ENCODE measurements at places on chromosomes 6 and 20.

DNA sequence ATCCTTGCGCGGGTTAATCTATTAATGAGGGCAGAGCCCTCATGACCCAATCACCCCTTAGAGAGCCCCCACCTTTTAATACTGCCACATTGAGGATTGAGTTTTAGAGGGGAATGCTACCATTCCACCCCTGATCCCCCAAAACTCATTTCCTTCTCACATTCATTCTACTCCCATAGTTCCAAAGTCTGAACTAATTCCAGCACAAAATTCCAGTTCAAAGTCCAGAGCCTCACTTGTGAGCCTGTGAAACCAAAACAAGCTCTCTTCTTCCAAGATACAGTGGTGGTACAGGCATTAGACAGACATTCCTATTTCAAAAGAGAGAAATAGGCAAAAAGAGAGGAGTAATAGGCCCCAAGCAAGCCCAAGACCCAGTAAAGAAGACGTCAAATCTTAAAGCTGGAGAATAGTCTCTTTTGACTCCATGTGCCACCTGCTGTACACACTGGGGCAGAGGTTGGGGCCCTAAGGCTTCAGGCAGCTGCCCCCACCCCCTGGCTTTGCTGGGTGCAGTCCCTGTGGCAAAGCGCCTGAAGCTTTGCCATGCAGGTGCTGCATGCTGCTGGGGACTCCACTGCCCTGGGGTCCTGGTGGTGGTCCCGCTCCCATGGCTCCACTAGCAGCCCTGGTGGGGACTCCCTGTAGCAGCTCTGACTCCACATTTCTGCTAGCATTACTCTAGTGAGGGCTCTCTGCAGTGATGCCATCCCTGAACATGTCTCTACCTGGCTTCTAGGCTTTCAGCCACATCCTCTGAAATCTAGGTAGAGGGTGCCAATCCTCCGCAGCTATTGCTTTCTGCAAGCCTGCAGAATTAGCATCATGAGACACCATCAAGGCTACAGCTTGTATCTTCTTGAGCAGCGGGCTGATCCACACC lies 41.3 kb downstream of the RSPH3 start:
- DNase-seq: no peak

GRCh38 chr20:1321654-1321939 lies 7.3 kb downstream of the SDCBP2 start:
- DNase-seq: no peak

GRCh38 chr6:62612471-62612870 lies 326.4 kb upstream of the KHDRBS2 start:
- DNase-seq: no peak

DNA sequence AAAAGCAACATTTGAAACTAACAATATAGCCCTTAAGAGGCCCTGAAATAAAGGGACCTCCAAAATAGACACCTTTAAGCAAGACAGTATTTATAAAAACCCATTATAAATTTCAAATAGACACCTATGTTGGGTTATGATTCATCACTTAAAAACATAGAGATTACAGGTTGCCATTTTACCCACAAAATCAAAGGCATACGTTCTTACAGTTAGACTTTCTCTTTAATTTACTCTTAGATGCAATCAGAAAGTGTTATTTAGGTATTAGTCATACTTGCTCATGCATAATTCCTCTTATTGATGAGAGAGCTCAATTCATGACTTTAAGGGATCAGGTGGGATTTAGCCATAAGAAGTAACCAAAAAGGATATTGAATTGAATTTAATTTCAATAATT lies 51.5 kb upstream of the TMEM200A start:
- no peak for DNase-seq

DNA sequence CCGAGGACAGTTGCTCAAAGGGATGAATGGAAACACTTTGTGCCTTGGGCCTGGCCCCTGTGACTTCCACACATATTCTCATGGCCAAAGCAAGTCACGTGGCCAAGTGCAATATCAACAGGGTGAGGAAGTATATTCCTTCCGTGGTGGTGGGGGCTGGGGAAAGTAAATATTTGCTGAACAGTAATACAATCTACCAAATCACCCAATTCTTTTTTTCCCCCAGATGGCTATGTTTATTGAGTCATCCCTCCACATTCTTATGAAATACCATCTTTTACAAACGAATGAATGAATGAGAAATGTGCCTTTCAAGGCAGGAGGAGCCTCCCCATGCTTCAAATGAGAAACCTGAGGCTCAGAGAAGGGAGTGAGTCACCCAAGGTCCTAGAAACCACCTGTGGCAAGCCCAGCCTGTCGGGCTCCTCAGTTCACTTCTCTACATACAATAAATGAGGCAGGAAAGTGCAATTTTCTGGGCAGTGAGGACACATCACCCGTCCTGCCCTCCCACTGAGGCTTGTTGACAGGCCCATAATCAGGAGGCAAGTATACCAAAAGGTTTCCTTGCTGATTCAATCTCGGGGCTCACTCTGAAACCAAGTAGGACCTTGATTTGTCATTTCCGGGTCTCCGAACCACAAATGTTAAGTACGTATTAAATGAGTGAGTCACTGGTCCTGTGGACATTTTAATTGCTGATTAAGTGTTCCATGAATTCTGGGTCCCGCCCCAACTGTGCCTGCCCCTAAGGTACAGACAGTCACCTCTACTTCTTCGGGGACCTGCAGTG lies 25.3 kb upstream of the TOP1 start:
- no peak for DNase-seq

GRCh38 chr6:1202201-1202600 lies 109.7 kb upstream of the FOXQ1 start:
- DNase-seq: peak; percentile 41

GRCh38 chr6:89237158-89237557 lies 20.0 kb upstream of the GABRR1 start:
- no peak for DNase-seq

GRCh38 chr6:25220857-25221256 lies 58.3 kb upstream of the CARMIL1 start:
- no peak for DNase-seq

GRCh38 chr6:89290401-89291155 lies 24.5 kb downstream of the GABRR2 start:
- DNase-seq: no peak

DNA sequence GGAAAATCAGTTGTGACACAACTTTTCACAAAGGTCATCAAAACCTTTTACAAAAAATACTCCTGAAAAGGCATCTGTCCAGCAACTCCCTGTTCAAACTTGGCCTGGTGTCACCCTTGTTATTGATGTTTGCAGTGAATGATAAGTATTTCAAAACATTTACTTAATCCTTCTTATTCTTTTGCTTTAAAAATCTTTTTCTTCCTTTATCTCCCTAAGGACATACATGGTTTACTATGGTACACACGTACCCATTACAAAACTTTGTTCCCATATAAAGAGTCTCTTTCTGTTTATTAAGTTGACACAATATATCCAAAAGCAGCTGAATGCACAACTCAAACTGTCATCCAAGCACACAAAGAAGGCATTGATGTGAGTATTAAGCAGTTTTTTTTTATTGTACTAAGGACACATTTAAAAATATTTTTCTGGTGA lies 17.5 kb downstream of the GSTA2 start:
- no peak for DNase-seq

GRCh38 chr6:10585209-10585845 lies 64.2 kb downstream of the GCNT2 start:
- no peak for DNase-seq

Measured in NCI-H82 (cell line).